ENCODE measurements at places on chromosomes 1 and 21.

DNA sequence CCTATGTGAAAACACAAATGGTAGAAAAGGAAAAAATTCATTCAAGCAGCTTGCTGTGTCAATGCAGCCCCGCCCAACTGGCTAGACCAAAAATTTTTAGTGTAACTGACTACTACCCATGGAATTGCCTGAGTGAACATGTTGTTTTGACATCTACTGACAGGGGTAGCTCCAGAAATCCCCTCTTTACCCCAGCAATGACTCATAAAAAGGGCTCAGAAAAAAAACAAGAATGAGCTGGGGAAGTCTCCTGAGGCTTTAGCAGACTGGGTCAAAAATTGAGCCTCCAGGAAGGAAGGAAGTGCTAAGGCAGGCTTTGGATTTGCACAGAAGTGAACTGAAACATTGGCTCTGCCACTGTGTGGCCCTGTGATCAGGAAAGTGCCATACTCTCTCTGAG, 24.4 kb upstream of the FGGY start:
- DNase-seq: no peak

- DNase-seq: no peak
Measured at GRCh38 chr1:197967066-197967465, 49.9 kb downstream of the LHX9 start.

DNA sequence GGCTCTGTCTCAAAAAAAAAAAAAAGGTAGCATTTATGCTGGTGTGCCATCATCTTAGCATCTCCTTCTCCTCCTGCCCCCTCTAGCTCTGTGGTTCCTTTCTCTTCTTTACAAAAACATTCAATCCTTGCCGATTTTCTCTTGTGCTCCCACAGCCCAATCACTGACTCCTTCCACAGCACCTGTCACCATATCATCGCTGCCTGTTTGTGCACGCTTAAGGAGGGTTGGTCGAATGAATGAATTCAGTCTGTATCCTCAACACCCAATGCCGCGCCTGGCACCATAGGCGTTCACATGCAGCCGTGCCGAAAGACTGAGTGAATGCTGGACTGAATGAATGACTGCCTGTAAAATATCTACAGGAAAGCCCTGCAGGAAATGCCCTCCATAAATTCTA, 7.9 kb downstream of the RNU5D-1 start:
- DNase-seq: no peak

DNA sequence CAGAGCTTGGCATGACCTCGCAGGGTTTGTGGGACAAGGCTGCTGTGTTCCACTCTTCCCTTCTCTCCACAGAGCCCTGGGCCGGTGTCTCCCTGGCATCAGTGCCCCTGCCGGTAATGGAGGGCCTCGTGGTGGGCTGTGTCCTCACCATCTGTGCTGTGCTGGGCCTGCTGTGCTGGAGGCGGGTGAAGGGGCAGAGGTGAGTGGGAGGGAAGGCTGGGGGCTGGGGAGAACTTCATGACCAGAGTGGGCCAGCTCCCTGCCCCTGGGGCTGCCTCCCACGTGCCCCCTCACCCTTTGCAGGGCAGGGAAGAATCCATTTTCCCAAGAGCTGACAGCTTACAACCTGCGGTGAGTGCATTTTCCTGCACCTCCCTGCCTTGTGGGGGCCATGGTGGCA, 12.0 kb upstream of the LGR6 start:
- DNase-seq: no peak

- DNase-seq: no peak
Measured at GRCh38 chr1:101116006-101116405, 90.4 kb upstream of the DPH5 start.

- no peak for DNase-seq
Measured at GRCh38 chr1:109901524-109902145, 9.0 kb upstream of the CSF1 start.

- DNase-seq: no peak
Measured at GRCh38 chr1:62295921-62296491, 23.2 kb downstream of the KANK4 start.

GRCh38 chr21:41673596-41674335, 93.1 kb downstream of the RIPK4 start:
- no peak for DNase-seq

DNA sequence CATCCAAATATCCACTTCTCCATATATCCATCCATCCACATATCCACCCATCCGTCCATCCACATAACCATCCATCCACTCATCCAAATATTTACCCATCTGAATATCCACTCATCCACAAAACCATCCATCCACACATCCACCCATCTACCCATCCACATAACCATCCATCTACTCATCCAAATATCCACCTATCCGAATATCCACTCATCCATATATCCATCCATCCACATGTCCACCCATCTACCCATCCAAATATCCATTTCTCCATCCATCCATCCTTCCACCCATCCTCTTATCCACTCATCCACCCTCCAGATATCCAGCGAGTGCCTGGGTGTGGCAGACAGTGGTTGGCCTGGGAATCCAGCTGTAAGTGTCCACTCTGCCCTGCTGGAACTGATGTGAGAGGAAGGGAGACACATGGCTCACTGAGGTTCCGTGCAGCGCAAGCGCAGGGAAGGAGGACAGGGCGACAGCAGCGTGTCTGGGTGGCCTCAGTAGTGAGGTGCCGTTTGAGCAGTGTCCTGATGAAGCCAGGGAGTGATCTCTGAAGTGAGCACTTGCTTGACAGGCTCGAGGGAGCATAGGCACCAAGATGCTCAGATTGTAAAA, 27.1 kb downstream of the SLC45A1 start:
- no peak for DNase-seq

All from ecto neural progenitor cell (in vitro differentiated cells).